Fibroblast of the aortic adventitia (primary cell): ENCODE measurements at places on chromosomes 4 and X. TPM values are rescaled to one million over a fixed set of nuclear protein-coding genes. Genes with fewer than 3 reads are reported as not detected.

The GRIA3 gene
- total RNA-seq = 9.7 and 10.1 TPM in 2 replicates

The ADRA2C gene
- total RNA-seq = 0.49 TPM in 1 of 2 replicates, not detected in the other

DNA sequence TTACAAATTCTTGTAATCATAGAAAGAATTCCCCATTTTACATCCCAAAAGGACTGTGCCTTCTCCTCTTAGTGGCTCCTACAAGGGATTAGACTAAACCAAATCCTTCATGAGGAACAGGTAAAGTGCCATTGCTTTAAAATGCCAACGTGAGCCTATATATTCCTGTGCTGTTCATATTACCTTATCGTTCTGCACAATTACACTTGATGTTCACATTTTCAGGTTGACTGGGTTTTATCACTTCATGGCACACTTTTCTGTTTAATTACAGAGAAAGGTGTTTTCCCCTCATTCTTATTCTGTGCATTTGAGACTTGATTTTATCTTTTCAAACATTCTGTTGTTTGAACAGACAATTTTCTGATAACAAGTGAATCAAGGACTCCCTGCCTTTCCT lies 645.6 kb upstream of the FTHL17 start:
- DNase-seq = no peak

DNA sequence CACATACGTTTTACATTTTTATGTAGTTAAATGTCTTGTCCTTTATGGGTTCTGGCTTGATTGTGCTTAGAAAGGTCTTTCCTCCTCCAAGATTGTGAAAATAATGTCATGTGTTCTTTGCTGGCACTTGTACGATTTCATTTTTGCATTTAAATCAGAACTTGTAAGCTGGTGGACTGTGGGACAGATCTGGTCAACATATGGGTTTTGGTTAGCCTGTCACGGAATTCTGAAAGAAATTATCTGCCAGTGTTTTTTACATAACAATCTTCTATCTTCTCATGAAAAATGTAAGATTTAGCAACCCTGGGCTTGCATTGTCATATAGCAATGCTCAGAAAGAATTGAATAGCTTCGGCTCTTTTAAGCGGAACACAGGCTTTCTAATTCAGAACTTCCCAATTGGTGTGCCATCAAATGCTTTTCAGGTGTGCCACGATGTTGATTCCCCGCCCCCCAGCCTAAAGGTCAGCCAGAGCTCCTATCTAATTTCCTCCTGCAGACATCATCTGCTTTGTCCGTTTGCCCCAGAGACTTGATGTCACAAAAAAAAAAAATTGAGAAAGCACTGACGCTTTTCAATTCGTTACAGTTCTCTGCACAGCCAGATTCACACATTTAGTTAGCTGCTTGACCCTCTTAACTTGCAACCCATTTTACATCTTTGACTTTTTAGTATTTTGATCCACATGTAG lies 16.2 kb downstream of the AFF1 start:
- no peak for DNase-seq

GRCh38 chr4:31370866-31371465 lies 650.8 kb downstream of the PCDH7 start:
- peak; percentile 68 for DNase-seq

DNA sequence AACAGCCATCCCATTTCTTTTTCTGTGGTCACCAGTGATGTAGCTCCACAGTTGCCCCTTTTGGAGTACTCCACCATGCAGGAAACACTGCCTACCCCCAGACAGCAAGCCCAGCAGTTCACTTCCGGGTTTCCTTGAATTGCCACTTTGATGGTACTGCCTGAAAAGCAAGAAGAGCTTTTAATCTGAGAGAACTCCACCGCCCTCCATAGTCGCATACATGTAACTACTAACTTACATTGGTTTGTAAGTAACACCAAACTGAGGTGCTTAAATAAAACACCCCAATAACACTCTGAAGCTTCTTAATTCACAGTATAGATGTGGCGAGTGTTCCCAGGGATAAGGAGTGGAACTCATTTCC lies 53.6 kb upstream of the HPSE start:
- DNase-seq = peak; percentile 11
